Karpas-422 (cell line): ENCODE measurements at places on chromosomes 6 and 20.

DNA sequence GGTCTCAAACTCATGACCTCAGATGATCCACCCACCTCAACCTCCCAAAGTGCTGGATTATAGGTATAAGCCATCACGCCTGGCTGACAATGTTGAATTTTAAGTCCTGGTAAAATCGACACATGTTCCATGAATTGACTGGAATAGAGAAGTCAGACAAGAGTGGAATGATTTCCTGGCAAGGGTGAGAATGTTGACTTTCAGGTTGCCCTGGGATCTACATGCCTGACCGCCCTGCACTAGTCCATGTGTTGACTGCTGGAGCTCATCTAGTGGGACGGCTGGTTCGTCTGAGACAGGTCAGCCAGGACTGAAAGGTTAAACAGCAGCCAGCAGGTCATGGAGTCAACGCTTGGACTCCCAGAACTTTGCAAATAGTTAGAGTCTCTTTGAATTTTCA is 88.8 kb downstream of the SASH1 start:
- DNase-seq = no peak

- no peak for DNase-seq
Measured at GRCh38 chr6:150857062-150857944, 8.2 kb upstream of the MTHFD1L start.

DNA sequence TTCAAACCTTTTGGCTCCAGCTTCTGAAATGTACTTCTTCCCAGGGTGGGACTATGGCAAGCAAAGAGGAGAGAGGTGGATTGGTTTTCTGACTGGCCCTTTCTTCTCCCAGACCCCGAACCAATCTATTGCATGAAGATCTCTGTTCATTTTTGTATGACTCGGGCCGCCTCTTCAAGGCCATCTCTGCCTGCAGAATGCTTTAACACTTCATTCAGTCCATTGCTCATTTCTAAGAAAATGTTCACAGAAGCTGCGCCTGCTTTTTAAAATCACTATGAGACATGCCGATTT is 1.6 kb downstream of the VGLL2 start:
- DNase-seq = no peak

DNA sequence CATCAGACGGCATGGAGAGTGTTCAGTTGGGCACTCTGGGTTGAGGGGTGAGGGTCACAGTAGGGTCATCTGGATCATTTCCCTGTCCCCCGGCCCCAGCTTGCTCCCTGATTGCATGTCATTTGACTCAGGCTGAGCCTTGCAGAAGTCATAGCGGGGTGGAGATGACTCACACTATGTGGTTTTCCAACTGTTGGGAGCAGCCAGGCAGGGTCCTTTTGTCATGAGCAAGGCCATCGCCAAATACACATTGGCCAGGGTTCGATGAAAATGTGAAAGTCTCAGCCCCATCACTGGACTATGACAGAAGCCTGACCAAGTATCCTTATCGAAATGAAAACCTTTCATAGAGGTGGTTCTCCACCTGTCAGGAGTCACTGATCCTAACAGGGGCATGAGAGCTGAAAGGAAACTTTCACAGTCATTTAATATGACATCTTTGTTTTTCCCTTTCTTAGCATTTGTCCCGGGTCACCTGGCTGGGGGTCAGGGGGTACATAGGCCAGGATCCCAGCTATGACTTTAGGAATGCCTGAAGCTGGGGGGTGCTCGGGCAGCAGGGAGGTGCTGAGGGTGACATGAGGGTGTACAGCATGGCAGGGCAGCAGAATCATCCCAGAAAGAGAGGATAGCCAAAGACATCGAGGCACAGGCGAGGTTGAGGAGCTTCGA is 70.2 kb upstream of the CD93 start:
- DNase-seq = no peak

- no peak for DNase-seq
Measured at GRCh38 chr20:44402391-44403193, 47.1 kb downstream of the HNF4A start.

DNA sequence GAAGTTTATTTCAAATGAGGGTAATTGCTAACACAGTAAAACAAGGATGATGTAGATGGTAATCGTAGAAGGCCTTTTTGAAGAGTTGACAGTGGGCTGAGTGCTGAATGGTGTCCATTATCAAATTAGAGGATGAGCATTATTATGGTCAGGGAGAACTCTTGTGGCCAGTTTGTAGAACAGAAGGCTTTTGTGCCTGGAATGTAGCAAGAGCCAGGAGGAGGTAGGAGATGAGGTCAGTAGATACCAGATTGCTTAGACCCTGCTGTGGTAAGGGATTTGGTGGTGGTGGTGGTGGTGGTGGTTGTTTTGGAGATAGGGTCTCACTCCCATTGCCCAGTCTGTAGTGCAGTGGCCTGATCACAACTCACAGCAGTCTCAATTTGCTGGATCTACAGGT is 6.2 kb downstream of the CSE1L start:
- no peak for DNase-seq

DNA sequence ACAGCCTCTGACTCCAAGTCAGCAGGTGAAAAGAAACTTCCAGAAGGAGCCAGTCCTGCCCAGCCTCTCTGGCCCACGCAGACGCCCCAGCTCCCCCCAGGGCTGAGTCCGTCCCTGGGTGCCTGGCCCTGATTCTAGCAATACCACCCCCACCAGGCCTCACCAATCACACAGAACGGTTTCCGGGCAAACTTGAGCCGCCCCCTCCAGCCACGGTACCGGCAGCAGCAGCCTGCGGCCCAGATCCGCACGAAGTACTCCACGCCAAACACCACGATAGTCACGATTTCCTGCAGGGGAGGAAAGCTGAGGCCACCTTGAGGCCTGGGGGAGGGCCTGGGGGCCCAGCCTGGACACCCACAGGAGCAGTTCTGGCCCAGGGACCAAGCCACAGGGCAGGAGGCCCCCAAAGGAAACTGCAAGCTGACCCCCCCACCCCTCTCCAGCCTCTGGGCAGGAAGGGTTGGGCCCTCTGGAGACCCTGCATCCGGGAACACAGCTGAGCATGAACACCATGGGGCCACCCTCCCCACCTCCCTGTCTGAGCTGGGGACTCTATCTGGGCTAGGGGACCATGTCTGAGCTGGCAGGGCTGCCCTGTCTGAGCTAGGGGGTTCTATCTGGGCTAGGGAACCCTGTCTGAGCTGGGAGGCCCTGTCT is 27.2 kb downstream of the KCNQ2 start:
- no peak for DNase-seq

GRCh38 chr6:137919502-137919823 is 52.4 kb downstream of the TNFAIP3 start:
- DNase-seq = no peak

GRCh38 chr6:124683507-124683906 is 278.7 kb upstream of the RNF217 start:
- no peak for DNase-seq

GRCh38 chr20:50360218-50360672 is 149.9 kb upstream of the PTPN1 start:
- no peak for DNase-seq

GRCh38 chr20:45545754-45546453 is 1.3 kb downstream of the EPPIN start:
- DNase-seq = peak; percentile 56

- DNase-seq = no peak
Measured at GRCh38 chr6:108452711-108453195, 108.0 kb upstream of the FOXO3 start.

DNA sequence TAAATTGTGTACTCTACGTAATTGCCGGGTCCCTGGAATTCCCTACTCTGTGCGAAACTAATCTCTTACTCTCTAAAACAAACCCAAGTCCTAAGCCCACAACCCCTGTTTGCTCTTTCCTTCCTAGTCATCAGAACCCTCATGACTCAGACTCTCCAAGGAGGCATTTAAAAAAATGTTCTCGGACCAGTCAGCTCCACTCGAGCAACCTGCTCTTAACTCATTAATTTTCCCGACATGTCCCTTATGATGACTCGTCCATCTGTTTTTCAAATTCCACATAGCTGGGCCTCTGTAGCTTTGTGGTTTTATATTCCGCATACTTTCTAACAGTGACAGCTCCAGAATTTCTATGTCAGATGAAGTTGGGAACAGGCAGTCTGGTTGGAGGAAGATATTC is 2.6 kb upstream of the MUC22 start:
- DNase-seq = no peak

GRCh38 chr6:137013738-137014602 is 30.8 kb downstream of the IL20RA start:
- DNase-seq = peak; percentile 46

GRCh38 chr6:5229356-5229755 is 31.4 kb downstream of the LYRM4 start:
- DNase-seq = no peak

- no peak for DNase-seq
Measured at GRCh38 chr6:118750143-118750542, 98.8 kb upstream of the CEP85L start.

DNA sequence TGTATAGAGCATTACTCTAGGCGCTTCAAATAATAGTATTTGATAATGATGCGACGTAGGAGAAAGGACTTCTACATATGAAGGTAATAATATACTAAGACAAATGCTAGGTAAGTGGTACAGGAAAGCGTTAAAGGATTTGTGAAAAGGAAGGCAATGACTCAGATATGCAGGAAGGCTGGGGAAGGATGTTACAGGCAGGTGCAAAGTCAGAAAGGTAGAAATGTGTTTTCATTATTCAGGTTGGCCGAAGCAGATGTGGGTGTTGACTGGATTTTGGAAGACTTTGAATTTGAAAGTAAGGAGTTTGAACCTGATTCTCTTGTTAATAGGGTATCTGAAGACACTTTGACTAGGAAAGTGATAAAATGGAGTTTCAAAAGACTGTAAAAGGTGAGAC is 51.0 kb downstream of the STK4 start:
- DNase-seq = no peak

GRCh38 chr20:45833030-45833882 is at the start of gene SNX21:
Gene SNX21 (plus strand): TSS chr20:45833799. CDS start chr20:45833920, 121 bp downstream.
- no peak for DNase-seq
